ENCODE measurements at places on chromosomes 2 and 18.

GRCh38 chr18:44977856-44978255, 297.2 kb downstream of the SETBP1 start:
- DNase-seq, result no peak

GRCh38 chr2:105597011-105597805, 147.5 kb upstream of the NCK2 start:
- no peak for DNase-seq

GRCh38 chr18:11761553-11761952, 72.5 kb downstream of the GNAL start:
- no peak for DNase-seq

DNA sequence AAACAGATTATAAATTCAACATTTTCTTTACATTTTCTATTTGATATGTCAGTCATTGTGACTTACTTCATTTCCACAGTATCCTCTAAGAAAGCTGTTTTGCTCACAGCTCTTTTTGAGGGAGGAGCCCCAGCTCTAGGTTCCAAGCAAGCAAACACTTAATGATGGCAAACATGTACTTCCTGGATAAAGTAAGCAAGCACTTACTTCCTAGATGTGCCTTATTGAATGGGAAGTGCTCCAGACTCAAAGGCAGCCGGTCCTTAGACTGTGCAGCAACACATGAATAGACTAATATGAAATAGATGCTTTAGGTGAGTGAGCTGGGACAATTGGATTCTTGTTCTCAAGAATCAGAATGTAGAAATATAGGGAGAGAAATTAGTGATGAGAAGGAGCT, 2149.8 kb upstream of the PIK3C3 start:
- no peak for DNase-seq

GRCh38 chr2:47002480-47003381, 87.1 kb upstream of the MCFD2 start:
- DNase-seq, result no peak

Measured in stimulated activated CD8-positive, alpha-beta memory T cell treated with anti-CD3 and anti-CD28 coated beads, Interleukin-7, amount 100 ng/mL, for 1 hour (primary cell).